ENCODE measurements at places on chromosomes 7 and 10.

- no peak for DNase-seq
Measured at GRCh38 chr7:18363751-18364380, 131.7 kb upstream of the HDAC9 start.

GRCh38 chr10:104011904-104012303 is 45.0 kb downstream of the SLK start:
- no peak for DNase-seq

- no peak for DNase-seq
Measured at GRCh38 chr7:105126436-105126975, 112.5 kb downstream of the KMT2E start.

- DNase-seq = no peak
Measured at GRCh38 chr10:117410557-117410956, 35.3 kb upstream of the PDZD8 start.

DNA sequence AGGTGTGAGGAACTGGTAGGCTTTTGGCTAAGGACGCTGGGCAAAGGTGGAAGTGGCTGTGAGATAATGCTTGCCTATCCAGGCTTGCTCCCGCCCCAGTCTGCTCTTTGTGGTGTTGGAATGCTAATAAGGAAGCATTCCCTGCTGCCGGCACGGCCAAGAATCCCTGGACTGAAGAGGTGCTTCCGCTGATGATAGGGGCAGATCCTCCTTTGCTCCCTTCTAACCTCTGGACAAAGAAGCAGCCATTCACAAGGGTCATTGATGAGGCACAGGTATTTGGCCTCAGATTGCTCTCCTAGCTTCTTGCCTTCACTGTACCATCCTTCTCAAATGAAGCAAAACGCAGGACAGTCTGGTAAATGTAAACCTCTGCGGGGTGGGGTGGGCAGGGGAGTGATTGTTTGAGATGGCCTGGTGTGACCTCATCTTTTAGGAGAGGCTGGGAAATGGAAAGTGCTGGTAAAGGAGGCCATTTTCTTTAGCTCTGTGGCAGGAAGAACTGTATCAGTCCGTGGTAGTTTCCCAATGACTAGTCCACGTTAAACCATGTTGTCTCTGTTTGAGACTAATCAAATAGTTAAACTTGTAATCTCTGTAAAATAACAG is 1.7 kb downstream of the PGAM1 start:
- no peak for DNase-seq

DNA sequence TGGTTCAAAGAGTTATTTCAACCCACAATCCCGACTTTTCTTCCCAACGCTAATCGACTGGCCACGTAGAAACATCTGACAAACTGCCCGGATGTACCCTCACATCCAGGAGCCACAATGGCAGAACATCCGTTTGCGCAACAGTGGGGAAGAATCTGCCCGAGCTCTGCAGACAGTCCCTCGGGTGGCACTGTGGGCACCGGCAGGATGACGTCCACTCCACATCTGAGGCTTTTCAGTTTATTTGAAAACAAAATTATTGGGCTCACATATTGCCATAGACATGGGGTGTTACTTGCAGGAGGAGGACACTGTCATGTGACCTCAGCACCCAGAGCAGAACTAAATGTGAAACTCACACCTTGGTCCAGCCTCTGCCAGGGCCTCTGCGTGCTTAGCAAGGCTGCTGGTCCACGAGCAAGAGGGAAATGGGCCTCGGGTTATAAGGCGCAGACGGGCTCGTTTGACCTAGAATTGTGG is 84.1 kb downstream of the MKI67 start:
- DNase-seq = no peak

GRCh38 chr7:130242198-130243014 is 24.3 kb upstream of the CPA2 start:
- DNase-seq = peak; percentile 32

DNA sequence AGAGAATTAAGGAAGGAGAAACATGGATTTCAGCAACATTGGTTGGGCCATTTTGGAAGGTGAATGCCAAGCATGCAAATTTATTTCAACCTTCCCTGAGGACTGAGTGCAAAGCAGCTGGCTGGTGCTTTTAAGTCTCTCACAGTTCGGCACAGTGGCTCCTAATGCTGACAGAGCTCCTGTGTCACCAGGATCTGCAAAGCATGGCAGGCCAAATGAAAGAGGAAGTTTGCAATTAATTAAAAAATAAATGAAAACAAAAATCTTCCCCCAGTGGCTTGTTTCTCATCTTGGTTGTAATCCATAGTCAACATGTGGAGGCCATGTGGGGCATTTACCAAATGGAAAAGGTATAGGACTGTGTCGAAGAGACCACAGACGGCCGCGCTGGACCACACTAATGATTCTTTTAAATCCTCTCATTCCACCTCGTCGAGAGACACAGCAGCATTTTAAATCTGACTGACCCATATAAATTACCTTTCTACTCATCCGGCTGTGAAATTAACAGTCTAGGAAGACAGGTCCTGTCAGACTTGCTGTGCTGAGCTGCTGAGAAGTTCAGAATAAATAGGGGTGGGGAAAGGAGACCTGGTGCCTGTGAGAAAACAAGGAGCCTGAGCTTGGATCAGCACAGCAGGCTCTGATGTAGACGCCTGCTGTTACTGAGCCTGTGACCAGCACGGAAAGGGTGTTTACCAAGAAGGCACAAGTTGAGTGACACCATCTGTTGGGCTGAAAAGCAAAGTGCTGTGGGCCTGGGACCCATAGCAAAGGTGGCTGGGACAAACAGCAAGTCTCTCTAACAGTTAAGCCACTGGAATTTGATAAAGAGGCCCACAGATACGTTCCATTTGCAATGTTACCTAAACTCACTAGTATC is 136.0 kb upstream of the COL1A2 start:
- DNase-seq = no peak

DNA sequence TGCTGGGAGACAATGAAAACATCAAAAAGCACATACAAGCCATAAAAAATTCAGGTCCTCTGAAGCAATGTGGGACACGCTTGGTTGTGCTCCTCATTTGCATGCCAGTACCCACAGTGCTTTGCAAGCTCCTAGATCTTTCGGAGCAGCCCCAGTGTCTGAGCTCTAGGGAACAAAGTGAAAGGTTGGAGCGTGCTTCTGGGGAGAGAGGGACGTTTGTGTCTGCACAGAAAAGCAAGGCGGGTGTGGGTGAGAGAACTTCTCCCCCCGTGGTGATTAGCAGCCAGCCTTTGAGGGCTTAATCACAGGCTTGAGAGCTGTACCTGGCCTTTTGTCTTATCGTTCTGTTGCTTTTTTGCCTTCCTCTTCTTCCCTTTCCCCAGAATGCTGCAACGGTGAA is 76.7 kb upstream of the HABP2 start:
- no peak for DNase-seq

DNA sequence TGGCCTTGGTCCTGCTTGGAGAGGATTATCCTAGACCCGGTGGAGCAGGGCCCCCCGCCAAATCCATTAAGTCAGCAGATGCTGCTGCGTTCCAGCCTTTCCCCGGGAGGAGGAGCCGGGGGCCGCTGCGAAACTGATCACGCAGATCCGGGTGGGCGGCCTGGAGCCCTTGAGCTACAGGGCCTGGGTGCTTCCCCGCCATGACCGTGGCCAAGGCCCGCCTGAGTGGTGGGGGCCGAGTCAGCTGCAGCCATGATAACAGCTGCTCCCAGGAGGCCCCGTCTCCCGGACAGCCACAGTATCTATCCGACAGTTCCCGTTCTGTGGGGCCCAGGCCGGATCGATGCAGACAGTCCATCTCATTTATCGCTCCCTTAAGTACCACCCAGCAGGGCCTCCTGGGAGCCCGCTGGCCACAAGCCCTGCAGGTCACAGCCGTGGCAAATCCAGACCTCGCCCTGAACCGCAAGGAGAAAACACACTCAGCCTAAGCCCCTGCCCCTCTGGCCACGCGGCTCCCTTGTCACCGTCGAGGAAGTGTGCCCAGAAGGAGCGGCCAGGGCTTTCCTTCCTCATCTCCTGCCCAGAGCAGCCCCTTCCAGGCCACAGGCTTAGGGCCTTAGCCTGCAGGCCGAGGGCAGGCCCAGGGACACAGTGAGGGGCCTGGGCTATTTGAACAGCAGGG is 34.4 kb upstream of the SLC29A4 start:
- DNase-seq = no peak

Measured in stimulated activated CD4-positive, alpha-beta T cell treated with anti-CD3 and anti-CD28 coated beads, Interleukin-1b, Interleukin-23, amount 100 ng/mL, for 1 hour (primary cell).